ENCODE measurements at places on chromosomes 2 and 18. TPM values are rescaled to one million over a fixed set of nuclear protein-coding genes. Genes with fewer than 3 reads are reported as not detected.
A peak's percentile ranks its signal among the peaks of the same experiment; 100 is the strongest.

DNA sequence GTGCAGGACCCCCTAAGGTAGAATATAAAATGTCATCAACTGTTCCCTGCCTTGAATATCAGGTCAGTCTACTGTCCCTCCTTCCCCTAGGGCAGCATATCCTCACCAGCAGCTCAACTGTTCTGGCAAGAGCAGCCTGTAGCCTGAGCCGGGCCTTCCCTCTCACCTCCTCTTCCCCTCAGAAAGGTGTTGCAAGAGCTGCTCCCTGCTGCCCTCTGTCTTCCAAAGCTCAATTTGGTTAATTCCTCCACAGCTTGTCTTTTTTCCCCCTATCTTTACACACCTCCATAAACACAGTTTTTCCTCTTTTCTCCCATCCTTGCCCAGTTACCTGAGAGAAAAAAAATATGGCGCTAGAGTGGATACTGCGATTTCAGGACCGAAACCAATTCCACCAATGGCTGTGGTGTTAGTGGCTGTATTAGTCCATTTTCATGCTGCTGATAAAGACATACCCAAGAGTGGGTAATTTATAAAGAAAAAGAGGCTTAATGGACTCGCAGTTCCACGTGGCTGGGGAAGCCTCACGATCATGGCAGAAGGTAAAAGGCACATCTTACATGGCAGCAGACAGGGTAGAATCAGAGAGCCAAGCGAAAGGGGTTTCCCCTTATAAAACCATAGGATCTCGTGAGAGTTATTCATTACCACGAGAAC, 184.7 kb downstream of the MREG start:
- peak; percentile 76 for DNase-seq

DNA sequence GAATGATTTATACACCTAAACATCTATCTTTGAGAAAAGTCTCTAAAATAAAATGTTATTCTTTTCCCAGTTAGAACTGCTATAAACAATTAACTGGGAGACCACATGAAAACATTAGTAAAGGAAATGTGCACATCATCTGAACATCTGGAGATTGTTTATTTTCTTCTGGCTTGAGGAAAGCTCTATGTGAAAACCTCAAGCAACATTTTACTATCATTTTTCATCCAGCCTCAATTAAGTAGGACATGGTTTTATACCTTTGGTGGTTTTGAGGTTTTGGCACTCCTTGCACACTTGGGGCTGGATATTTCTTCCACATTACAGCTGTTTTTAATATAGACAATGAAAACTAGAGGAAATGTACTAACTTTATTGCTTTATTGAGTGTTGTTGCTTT, 609.5 kb upstream of the SLC8A1 start:
- DNase-seq: no peak

DNA sequence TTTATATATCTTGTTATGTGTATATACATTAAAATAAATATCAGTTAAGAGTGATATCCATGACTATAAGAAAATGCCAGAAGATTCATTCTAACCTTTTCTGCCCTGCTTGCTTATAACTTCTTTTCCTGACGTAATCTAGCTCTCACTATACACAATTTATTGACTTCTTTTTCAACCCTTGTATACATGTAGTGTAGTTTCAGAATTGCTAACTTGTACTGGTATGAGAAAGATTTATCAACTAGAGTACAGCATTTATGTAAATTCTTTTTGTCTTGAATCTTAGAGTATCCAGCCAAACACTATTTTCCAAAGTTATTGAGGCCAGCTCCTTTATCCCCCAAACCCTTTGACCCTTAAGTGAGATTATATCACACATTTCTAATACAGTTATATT, 798.0 kb upstream of the RAB6C start:
- DNase-seq: no peak

Gene GREB1
- total RNA-seq: 6.1 TPM

Gene SULT1C4
- total RNA-seq: 7.2 TPM

- DNase-seq: no peak
Measured at GRCh38 chr2:56960581-56960980, 776.8 kb downstream of the CCDC85A start.

GRCh38 chr2:1493431-1494126, 80.3 kb downstream of the TPO start:
- no peak for DNase-seq

DNA sequence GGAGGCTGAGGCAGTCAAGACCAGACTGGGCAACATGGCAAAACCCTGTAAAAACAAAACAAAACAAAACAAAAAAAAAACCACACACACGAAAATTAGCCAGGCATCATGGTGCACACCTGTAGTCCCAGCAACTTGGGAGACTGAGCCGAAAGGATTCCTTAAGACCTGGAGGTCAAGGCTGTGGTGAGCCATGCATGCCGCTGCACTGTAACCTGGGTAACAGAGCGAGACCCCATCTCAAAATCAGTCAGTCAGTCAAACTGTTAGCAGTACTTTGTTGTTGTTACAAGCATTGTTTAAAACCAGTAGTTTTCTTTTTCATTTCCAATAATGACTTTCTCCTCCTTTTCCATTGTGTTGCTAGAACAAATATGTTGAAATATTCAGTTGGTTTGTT, 21.7 kb downstream of the EPB41L5 start:
- DNase-seq: no peak

DNA sequence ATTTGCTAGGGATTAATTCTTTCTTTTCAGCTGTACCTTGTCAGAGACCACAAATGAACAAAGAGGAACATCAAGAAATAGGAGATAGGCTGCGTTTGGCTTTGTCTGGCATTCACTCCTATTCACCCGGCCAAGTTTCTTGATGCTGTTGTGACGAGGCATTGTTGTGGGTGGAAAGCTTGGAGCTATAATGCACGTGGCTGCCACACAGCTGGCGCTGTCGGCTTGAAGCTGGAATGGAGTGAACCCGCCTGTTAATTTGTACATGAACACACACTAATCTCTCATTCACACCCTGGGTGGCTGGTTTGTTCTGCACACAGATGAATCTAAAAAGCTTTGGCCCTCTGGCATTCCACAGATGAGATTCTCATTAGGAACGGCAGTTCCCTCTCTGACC, 274.9 kb upstream of the GYPC start:
- no peak for DNase-seq

DNA sequence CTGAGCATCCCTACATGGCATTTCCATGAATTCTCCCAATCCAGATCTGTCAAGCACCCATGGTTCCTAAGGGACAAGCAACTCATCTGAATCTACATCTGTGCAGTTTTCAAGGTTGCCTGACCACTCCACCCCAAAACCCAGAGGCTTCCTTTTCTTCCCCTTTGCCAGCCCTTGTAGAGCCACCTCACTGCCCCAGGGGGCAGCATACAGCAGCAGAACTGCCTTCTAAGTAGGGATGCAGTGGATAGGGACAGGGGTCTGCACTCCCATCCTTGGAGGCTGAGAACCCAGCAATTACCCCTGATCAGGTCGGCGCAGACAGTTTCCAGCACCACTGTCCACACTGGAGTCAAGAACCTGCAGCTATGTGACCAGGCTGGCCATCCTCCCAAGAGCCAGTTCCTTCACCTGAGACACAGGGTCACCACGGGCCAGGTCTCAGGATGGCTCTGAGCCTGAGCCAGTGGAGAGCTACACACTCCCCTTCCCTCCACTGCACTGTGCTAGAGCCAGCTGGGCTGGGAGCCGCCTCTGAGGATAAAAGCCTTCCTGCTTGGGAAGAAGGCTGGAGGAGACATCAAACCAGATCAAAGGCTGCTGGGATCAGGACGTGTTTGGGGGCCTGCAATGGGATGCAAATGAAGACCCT, 283.1 kb downstream of the CELF4 start:
- DNase-seq: no peak

DNA sequence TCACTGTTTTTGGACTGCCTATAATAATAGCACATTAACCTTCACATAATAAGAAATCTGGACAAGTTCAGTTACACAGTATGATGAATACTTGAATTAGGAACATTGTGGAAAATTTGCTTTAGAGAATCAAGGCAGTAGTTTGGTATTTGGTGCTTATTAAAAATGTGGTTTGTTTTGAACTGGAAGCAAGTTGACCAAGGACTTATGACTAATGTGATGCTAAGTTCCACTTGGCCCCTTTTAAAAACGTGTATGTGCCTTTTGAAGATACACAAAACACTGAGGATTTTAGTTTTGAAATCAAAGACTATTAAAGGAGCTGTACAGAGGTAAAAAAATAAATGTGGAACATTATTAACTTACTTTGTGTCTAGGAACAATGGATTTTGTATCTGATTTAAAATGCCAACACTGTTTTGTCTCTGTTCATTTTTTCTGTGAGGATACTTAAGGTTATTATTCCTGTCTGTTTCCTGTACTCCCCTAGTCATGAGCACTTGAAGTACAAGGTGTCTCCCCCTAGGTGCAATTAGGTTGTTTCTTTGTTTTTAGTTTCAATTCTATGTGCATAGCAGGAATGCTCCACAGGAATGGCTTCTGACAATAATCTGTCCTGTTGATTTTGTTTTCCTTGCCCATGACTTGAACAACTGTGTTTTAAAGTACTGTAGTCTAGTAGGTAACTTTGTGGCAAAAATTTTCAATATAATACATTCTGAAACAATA, 49.6 kb upstream of the PTH2R start:
- DNase-seq: no peak

DNA sequence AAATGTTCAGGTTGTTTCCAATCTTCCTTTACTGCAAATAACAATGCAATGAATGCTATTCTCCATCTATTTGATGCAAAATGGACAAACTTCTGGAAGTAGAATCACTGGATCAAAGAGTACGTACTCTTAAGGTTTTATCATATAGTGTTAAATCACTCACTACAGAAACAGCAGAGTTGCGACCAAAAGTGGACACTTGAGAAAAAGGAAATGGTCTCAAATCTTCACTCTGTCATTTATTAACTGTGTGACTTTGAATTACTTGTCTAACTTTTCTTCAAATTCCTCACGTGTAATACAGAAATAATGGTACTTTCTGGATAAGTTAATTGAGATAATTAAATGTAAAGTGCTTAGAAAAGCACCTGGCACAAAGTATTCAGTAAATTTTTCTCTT, 78.1 kb downstream of the CERKL start:
- no peak for DNase-seq

Gene SERPINB11
- not detected for total RNA-seq

GRCh38 chr2:48849770-48850169, 94.2 kb upstream of the LHCGR start:
- no peak for DNase-seq

Gene ANKRD23
- total RNA-seq: 2.2 TPM

Gene GGCX
- 41.1 TPM for total RNA-seq

- peak; percentile 96 for DNase-seq
Measured at GRCh38 chr2:11477994-11478393, 12.0 kb upstream of the E2F6 start.

Gene CLIP4
- total RNA-seq: 21.4 TPM

Gene CACNB4
- total RNA-seq: 4.0 TPM

- DNase-seq: no peak
Measured at GRCh38 chr2:222423632-222424275, 589 bp upstream of the SGPP2 start.

DNA sequence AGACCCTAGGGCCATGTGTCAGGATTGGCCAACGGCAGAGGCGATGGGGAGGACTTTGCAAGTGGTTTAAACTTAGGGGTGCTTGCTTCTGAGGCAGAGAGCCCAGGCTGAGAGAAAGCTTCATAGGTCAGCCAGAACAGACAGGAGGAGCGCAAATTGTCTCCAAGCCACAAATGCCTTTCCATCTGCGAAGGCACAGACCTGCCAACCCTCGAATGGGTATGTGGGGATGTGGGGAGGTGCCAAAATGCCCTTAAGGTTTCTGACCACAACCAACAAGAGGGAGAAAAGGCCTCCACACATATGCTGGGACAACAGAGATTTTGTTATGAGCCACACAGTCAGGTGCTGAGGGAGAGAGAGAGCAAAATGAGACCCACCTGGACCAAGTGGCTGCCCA, 283.6 kb downstream of the CYP26B1 start:
- no peak for DNase-seq

Gene NT5C1B
- not detected for total RNA-seq

DNA sequence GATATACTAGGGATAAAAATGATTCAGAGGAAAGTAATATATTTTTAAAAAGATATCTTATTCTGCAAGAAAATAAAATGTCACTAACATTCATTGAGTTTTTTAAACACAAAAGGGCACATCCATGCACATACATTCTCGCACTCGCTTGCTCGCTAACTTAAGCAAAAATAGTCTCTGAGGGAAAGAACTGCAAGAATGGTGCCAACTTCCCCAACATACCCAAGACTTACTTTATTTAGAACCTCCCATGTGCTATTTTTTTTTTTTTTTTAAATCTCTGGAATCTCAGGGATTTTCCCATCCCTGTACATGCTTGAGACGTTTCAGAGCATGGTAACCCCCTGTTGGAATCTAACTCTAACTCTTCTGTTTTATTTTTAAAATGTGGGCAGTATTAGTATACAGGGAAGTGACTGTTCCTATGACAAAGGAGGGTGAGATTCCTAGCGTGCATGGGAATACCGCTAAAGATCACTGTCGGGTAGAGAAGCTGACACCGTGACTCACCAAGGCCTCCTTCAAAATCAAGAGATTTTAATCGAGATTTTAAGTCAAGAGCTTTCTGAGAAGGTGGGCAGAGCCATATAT, 187.9 kb upstream of the ZEB2 start:
- DNase-seq: no peak

- no peak for DNase-seq
Measured at GRCh38 chr2:102209474-102209873, 22.7 kb downstream of the IL1RL2 start.

DNA sequence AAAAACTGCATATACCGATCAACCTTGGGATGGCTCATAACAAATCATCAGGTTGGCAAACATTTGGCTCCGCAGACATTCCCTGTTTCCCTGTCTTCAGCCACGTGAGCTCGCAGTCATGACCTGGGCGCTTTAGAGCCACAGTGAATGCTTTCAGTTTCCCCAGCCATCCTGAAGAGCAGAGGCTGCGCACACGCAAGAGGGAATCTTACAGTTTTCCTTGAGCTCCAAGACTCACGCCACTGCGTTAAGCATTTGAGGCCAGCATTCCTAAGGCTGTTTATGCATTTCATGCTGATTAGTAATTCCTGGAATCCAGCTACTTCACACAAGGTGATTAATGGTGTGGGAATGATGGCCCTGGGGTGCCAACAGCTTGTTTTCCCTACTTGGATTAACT, 95.1 kb downstream of the MTCL1 start:
- DNase-seq: no peak

Gene VWC2L
- not detected for total RNA-seq

- no peak for DNase-seq
Measured at GRCh38 chr2:20422402-20423271, 24.2 kb upstream of the RHOB start.

- no peak for DNase-seq
Measured at GRCh38 chr2:10971161-10971887, 59.6 kb downstream of the KCNF1 start.

GRCh38 chr2:32558492-32558891, 69.4 kb upstream of the TTC27 start:
- DNase-seq: no peak

All from adrenal gland (tissue), 19 donors.